Breast epithelium (tissue), 4 donors: ENCODE measurements at places on chromosomes 7 and 10.

GRCh38 chr10:99730026-99730425 lies 1.9 kb downstream of the COX15 start:
- DNase-seq, result no peak

DNA sequence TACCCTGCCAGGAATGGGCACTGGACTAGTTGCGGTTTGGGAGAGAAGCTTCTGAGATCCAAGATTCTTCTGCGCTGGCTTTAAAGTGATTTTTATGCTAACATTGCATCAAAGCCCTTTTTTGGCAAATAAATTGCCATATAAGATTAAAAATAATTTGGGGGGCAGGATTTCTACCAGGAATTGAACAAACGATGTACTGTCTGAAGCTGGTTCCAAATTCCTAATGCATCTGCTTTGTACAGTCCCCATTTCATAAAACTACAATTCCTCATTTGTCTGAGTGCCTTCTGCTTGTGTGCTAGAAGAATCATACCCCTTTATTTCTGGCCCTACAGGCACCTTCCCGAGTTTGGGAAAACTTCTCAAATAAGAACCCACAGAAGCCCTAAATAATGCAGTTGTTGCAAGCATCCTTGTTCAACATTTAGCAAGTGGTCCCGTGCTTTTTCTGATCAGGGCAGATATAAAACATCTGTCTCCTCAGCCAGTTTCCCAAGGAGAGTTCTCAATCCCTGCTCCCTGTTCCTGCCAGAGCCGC lies 349.7 kb downstream of the PTEN start:
- DNase-seq, result no peak

- DNase-seq, result no peak
These were observed 63.2 kb downstream of the KAT6B start for GRCh38 chr10:74889662-74889998.

GRCh38 chr7:139075871-139076686 lies 33.4 kb downstream of the ZC3HAV1 start:
- no peak for DNase-seq

- DNase-seq, result no peak
These were observed 64.8 kb downstream of the SGCE start for GRCh38 chr7:94591176-94591575.

DNA sequence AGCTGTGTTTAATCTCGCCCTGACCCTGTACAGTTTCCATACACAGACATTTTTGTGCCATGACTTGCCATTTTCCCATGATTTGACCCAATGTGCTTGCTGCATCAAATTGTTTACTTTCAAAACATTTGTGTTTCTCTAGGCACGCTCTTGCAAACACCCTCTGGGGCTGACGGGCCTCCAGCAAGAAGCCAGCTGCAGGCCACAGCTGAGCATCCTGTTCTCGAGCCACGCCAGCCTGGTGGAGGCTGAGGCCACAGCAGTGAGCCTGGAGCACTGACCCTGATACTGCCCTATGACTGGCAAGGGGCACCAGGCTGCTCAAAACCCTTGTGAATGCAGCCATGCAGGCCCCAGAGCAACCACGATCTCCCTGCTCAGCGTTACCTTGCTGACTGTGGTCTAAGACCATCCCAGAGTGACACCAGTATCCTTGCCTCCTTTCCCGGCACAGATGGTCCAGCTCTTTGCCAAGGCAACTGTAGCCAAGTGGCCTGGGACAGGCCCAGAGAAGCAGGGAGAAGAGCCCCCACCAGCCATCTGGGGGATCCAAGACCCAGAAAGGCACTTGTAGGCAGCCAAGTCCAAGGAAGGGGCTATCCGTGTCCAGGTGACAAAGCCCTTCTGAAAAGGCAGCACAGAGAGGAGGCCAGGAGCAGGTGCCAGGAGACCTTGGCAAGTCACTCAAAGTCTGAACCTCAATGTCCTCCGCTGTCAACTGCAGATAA lies 78.5 kb downstream of the OAT start:
- DNase-seq, result no peak

- no peak for DNase-seq
These were observed 16.2 kb downstream of the HNRNPF start for GRCh38 chr10:43392748-43393147.
